ENCODE measurements at places on chromosomes 1 and 21. TPM values are rescaled to one million over a fixed set of nuclear protein-coding genes. Genes with fewer than 3 reads are reported as not detected.

CAMSAP2 gene
- total RNA-seq = 14.9 TPM

DCST2 gene
- 2.0 TPM for total RNA-seq

NEGR1 gene
- total RNA-seq = not detected

TSPEAR gene
- not detected for total RNA-seq

ADAM30 gene
- not detected for total RNA-seq

EPHA10 gene
- total RNA-seq = not detected

CFHR4 gene
- not detected for total RNA-seq

F3 gene
- total RNA-seq = 0.20 TPM

PIP5K1A gene
- total RNA-seq = 85.3 TPM

PEAR1 gene
- total RNA-seq = not detected

ADAR gene
- 136 TPM for total RNA-seq

TSACC gene
- 2.0 TPM for total RNA-seq

TNFRSF14 gene
- total RNA-seq = 18.9 TPM

- DNase-seq = no peak
Observed at GRCh38 chr1:245551536-245551935, 396.8 kb downstream of the KIF26B start.

GRCh38 chr1:79599257-79599656, 592.7 kb upstream of the ADGRL4 start:
- no peak for DNase-seq

DNA sequence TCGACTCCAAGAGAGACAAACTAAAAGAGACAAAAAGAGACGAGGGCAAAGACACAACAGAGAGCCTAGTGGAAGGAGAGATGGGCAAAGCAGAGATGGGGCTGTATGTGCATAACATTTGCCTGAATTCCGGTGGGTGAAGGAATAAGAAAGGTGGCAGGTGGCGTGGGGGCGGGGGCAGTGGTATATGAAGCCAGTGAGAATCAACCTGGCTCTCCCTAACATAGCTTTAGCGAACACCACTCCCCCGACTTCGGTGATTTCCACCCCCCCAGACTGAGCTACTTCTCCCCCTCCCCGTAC, 1.1 kb downstream of the INKA2 start:
- DNase-seq = no peak

- DNase-seq = no peak
Observed at GRCh38 chr1:115796897-115797296, 28.4 kb upstream of the CASQ2 start.

GRCh38 chr1:212718499-212718898, 18.9 kb upstream of the BATF3 start:
- DNase-seq = no peak

DNA sequence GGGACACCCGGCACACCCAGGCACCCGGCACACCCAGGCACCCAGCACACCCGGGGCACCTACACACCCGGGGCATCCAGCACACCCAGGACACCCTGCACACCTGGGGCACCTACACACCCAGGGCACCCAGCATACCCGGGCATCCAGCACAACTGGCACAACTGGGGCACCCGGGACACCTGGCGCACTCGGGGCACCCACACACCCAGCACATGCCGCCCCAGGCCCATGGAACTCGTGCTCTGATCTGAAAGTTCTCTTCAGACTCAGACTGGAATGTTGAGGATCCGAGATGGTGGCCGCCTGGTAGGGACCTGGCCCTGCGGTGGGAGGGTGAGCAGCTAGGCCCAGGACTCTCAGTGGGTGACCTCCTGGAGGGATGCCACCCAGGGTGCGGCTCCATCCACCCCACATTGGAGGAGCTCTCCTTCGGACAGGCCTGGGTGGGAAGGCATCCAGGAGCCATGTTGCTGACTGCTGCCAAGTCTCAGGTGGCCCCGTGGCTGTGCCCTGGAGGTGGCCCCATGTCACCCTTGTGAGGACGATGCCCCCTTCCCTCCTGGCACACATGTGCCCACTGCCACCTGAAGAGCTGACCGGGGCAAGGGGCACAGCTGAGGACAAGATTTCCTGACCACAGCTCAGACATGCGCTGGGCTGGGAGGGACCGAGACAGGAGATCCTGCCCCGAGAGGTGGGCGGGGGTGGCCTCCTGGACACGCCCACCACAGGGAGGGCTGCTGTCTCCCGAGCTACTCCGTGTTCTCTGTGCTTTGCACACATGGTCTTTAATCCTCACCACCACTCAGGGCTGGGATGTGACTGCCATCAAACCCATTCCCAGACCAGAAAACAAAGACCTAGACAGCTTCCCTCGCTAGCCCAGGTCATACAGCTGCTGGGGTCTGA, 37.0 kb downstream of the UBE2G2 start:
- DNase-seq = no peak

DNA sequence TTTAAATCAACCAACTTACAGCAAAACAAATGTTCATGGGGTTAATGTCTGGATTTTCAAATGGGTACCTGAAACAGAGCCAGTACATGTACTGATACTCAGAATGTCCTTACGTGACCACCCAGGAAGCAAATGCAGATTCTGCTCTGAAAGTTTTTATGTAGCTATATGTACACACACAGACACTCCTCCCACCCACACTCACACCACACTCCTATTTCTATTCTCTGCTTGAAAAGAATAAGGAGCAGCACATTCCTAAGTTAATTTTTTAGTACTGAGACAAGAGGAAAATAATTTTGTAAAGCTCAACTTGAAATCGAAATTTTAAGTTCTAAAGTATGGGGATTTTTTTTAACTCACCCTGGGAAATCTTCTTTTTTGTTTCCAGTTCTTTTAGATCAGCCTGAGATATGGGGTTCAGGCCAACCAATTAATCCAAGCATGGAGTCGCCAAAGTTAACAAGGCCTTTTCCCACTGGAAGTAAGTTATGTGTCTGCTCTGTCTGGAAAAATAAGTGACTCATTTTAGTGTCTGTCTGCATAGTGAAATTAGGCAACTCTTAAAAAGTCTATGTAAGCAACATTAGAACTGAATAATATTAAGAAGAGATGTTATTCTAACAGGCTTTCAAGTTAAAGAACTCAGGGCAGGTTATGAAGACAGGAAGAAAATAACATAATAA, 75.5 kb upstream of the DYNLT5 start:
- no peak for DNase-seq

- DNase-seq = peak; percentile 84
Observed at GRCh38 chr1:230917284-230918135, 49.2 kb upstream of the C1orf198 start.

DNA sequence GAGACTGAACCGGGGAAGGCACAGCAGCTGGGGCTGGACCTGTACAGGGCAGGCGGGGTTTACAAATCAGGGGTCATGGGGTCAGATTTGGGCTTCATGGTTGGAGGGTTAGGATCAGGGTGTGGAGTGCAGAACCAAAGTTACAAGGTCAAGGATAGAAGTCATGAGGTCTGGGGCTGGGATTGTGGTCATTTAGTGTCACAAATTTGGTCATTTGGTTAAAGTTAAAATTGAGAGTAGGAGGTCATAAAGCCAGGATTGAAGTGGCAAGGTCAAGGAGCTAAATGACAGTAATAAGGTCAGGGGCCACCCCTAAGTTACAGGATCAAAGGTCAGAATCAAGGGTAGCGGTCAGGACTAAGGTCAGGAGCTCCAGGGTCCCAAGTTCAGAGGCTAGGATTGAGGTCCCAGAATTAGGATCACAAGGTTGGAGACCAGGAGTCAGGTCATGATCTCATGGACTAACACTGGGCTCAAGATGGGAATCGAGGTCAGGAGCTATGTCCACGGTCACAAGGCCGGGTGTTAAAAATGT, 20.4 kb downstream of the SERINC2 start:
- no peak for DNase-seq

DNA sequence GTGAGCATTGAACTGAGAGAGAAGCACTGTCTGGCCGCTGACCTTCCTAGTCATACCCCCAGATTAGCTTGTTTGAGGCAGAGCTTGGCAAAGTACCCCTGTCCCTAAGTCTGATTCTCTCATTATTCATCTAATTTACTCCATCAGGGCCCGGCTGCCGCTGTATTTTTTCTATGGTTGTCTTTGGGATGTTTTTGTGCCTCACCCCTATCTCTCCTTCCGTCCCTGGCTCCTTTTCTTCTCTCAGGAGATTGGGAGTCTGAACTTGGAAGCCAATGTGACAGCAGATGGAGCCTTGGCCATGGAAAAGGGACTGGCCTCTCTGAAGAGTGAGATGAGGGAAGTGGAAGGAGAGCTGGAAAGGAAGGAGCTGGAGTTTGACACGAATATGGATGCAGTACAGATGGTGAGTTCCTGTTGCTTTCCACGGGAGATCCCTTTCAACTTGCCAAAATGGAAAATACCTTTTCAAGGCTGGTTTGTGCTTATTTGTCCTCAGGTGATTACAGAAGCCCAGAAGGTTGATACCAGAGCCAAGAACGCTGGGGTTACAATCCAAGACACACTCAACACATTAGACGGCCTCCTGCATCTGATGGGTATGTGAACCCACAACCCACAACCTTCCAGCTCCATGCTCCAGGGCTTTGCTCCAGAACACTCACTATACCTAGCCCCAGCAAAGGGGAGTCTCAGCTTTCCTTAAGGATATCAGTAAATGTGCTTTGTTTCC, 53.9 kb downstream of the LAMC2 start:
- DNase-seq = no peak

DNA sequence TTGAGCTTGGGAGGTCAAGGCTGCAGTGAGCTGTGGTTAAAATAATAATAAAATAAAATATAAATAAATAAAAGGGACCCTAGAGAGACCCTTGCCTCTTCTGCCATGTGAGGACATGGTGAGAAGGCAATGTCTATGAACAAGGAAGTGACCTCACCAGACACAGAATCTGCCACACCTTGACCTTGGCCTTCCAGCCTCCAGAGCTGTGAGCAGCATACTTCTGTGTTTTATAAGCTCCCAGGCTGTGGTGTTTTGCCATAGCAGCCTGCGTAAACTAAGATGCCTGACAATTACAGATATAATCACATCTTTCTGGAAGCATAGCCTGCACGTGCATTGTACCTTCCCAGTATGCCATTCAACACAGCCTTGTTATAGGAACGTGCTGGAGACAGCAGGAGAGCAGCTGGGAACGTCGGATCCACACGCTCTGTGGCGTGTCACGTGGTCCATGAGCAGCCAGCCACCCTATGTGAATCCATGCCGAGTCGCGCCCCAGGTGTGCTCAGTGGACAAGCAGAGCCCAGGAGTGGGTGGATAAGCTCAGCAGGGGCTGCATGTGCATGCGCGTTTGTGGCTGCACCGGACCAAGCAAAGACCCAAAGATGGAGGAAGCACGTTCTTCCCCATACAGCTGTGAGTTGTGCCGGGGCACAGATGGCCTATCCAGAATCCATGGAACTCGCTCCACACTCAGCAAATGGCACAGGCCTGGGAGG, 17.8 kb downstream of the WNT9A start:
- DNase-seq = no peak

DNA sequence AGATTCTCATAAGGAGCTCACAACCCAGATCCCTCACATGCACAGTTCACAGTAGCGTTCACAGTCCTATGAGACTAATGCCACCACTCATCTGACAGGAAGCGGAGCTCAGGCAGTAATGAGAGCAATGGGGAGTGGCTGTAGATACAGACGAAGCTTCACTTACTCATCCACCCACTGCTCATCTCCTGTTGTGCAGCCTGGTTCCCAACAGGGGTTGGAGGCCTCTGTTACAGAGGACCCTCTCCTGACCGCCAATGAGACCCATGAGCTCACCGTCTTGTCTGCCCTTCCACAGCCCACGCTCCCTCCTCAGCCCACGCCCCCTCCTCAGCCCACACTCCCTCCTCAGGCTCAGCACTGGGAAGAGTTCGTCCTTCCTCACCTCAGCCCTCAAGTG, 39.6 kb downstream of the RSPH1 start:
- no peak for DNase-seq

DNA sequence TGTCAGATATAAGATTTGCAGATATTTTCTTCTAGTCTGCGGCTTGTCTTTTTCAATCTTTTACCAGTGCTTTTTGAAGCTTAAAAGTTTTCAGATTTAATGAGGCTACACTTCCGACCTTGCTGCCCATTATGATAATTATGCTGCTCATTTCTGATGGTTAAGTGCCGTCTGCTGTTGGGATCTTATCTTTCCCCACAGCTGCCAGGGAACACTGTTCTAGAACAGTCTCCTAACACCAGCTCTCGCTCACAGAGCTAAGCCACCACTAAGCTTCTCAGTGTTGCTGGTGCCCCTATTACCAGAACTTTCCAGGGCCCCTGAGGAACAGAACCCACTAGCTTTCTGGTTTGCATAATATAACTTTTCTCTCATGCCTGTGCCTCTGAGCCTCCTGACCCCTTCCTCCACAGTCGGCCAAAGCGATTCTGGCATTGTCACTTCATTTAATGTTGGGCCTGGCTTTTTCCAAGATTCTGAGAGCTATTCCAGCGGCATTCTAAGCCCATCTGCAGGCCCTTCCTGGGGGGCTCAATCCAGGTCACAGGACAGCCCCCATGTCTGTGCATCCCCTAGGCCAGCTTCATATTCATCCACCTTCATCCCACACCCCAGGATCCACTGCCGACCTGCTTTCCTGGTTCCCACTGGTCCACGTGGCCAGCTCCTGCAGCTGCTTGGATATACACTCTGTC, 237.0 kb downstream of the PTPRU start:
- DNase-seq = no peak

DNA sequence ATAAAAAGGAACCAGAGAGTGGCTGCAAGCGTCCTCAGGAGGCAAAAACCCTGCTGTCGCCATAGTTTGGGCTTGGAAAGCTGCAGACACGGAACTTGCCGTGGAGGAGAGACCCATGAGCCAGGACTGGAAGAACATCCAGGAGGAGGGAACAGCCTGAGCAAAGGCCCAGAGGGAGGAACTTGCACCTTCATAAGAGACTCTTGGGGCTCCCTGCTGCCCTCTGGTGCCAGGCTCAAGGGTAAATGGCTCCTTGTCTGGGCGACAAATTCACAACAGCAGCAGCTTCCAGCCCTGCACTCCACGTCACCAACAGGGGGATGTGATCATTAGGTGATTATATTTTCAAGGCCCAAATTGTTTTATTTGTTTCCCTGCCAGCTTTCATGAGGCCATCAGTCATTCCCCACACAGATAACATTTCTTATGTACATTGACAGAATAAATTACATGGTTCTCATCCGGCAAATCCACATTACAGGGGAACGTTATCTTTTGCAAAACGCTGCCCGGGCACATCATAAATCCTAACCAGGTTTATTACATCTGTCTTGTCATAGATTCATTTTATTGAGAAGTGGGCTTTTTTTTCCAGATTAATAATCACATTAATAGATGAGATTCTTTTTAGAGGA, 143.0 kb upstream of the GRIK3 start:
- DNase-seq = peak; percentile 50

- DNase-seq = no peak
Observed at GRCh38 chr1:90100566-90100965, 105.7 kb downstream of the ZNF326 start.

DNA sequence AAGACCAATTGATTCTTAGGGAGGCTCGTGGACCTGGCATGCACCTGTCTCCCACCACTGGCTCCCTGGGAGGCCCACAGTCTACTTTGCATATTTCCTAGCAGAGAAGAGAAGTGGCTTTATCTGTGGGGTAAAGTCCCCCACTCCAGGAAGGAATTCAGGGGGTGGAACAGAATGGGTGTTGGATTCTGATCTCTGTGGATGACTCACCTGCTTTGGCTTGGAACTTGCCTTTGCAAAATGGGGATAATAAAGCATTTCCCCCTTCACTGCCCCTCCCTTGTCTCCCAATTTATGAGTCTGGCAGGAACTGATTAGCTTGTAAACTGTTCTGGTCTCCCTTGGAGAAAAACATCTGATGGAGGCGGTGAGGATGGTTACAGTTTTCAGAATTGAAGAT, 21.2 kb upstream of the OTUD3 start:
- DNase-seq = no peak

GRCh38 chr21:43733529-43734071, 14.7 kb downstream of the PDXK start:
- DNase-seq = no peak

- peak; percentile 71 for DNase-seq
Observed at GRCh38 chr1:165592945-165593823, 37.9 kb upstream of the MGST3 start.

- DNase-seq = no peak
Observed at GRCh38 chr21:31173881-31174555, 135.7 kb upstream of the KRTAP19-8 start.

All from OCI-LY7 (cell line).